G401 (cell line): ENCODE measurements at places on chromosomes 11 and 22. TPM values are rescaled to one million over a fixed set of nuclear protein-coding genes. Genes with fewer than 3 reads are reported as not detected.

- no peak for DNase-seq
These were observed 21.0 kb downstream of the TNRC6B start for GRCh38 chr22:40198733-40199132.

- no peak for DNase-seq
These were observed 27.1 kb downstream of the MYEOV start for GRCh38 chr11:69320756-69321741.

DNA sequence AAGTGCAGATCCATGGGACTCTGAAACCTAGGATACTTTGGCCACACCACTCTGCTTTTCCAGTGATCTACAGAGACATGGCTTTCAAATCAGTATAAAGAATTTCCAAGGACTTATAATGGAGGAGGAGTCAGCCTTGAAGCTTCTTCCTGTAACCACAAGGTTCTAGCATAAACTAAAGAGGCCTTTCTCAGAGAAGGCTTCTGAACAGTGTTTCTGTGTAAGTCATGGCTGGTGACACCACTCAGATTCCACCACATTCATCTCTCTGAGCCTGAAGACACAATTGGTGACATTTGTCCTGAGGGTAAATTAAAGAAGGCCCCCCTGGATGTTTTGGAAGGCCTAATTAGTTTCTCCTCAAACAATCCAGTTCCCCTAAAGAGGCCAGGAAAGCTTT, 29.0 kb upstream of the ADORA2A start:
- DNase-seq, result no peak

GRCh38 chr11:94862926-94863880, 95.0 kb downstream of the AMOTL1 start:
- no peak for DNase-seq

DNA sequence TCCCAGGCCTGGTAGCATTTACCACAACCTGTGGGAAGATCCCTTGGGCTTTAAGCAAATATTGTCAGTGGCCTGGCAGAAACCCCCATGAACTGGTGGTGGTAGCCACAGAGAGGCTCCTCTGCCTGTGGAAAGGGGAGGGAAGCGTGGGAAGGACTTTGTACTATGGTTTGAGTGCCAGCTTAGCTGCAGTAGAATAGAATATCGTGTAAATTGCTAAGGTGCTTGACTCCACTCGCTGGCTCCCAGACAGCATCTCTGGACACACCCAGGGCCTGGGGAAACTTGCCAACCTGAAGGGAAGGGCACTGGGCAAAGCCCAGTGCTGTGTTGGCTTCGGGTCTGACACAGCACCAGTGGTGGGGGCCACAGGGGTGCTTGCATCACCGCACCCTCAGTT, 52.6 kb downstream of the XRRA1 start:
- DNase-seq, result no peak

DNA sequence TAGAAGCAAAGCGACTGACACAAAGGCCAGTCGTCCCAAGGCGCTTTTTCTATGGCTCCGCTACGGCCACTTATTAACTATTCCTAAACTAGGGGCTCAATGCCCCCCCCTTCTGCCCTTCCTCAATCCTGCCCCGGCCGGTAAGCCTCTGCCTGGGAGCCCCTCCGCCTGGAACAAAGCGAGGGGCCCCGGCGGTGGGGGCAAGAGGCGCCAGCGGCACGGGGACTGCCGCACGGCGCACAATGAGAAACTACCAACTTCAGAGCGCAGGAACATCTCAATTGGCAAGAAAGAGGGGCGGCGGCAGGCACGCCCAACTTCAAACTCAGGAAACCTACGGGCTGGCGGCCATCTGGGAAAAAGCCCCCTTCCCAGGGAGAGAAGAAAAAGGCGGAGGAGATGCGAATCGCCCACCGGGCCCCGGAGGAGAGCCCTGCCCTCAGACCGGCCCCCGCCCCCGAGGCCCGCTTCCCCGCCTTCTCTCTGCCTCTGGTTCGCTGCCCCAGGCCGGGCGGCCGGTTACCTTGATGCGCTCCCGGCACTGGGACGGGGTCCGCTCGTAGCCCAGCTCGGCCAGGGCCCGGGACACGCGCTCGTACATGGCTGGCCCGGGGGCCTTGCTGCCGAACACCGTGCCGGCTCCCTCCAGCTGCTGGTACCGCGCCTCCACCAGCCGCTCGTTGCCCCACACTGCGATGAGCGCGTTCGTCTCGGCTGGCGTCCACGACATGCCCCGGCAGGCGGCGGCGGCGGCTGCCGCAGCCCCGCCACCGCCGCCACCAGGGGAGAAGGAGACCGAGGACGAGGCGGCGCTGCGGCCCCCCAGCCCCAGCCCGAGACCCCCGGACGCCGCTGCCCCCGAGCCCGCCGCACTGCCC, 619 bp downstream of the MSANTD2 start:
- peak; percentile 3 for DNase-seq

The HEPACAM gene
- not detected in 2 replicates for total RNA-seq

The MS4A2 gene
- not detected in 2 replicates for total RNA-seq

The OR52H1 gene
- not detected in 2 replicates for total RNA-seq

The CCDC116 gene
- not detected in 2 replicates for total RNA-seq

The AIP gene
- total RNA-seq, result 73.5 and 102 TPM in 2 replicates

The HTR3B gene
- not detected in 2 replicates for total RNA-seq

The GDPD5 gene
- 4.6 and 10.8 TPM in 2 replicates for total RNA-seq

The KREMEN1 gene
- 9.3 and 9.7 TPM in 2 replicates for total RNA-seq

The PLCB3 gene
- total RNA-seq, result 59.3 and 62.7 TPM in 2 replicates

The MS4A6A gene
- not detected in 2 replicates for total RNA-seq
